ENCODE measurements at places on chromosomes 3 and 15.

GRCh38 chr15:60391722-60392315, 6.0 kb downstream of the ANXA2 start:
- DNase-seq, result peak; percentile 36

GRCh38 chr3:151924753-151925152, 51.3 kb downstream of the SUCNR1 start:
- no peak for DNase-seq

- DNase-seq, result no peak
Observed at GRCh38 chr15:88839146-88839545, 35.9 kb downstream of the ACAN start.

GRCh38 chr3:100834332-100834731, 125.0 kb downstream of the TFG start:
- DNase-seq, result no peak

DNA sequence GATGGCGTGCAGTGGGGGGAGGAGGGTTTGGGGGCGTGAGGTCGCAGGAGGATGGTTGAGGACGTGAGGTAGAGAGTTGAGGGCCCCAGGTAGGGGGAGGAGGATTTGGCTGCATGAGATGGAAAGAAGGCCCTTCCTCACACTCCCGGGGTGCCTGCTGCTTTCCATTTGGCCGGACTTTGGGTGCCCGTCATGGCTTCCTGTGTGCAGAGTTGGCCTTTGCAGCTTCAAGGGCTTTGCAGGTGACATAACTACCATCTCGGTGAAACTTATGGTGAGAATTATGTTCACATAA, 1.7 kb downstream of the MLF1 start:
- DNase-seq, result no peak

- DNase-seq, result no peak
Observed at GRCh38 chr3:39457361-39457760, 10.1 kb upstream of the MOBP start.

DNA sequence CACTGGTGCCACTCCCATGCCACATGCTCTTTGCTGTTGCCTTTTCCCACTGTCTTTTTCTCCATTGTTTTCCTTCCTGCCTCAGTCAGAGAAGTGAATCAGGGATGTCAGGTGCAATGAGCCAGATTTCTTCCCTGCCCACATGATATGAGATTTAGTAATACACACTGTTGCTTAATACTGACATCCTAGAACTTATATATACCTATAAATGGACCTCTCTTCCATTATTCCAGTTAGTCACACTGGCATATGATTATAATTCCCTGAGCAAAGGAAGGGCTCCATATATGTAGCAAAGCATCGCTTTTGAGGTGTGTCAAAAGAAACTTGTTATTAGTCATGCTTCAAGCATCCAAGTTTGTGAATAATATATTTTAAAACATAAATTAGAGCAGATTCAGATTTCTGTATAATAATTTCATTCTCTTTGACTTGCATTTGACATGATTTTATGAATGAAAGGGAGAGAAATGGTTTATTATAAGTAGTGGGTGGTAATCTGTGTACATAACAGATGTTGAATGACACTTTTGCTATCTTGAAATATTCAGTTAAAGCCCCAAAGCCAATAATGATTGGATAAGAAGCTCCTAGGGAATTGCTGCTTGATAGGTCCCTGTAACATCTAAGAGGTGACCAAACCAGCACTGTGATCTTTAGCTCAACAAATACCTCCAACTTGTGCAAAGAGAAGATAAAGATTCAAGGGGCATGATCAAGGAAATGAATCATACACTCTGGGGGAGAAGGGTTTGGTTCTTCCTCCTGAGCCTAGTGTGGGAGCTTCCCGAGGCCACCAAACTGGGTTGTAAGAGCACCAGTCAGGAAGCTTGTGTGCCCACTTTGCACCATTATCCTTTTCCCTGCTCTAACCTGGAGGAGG, 48.6 kb downstream of the CHST2 start:
- DNase-seq, result peak; percentile 70

GRCh38 chr3:58728723-58729122, 62.1 kb upstream of the FAM3D start:
- DNase-seq, result no peak

- peak; percentile 91 for DNase-seq
Observed at GRCh38 chr3:185942907-185943759, 5.3 kb upstream of the TRA2B start.

- DNase-seq, result peak; percentile 84
Observed at GRCh38 chr3:50345586-50346234, at the start of gene ZMYND10. TSS of gene ZMYND10 (minus strand) at chr3:50345732. CDS start at chr3:50345579, 153 bp downstream.

GRCh38 chr3:186386883-186387560, 25.0 kb upstream of the DGKG start:
- DNase-seq, result no peak

DNA sequence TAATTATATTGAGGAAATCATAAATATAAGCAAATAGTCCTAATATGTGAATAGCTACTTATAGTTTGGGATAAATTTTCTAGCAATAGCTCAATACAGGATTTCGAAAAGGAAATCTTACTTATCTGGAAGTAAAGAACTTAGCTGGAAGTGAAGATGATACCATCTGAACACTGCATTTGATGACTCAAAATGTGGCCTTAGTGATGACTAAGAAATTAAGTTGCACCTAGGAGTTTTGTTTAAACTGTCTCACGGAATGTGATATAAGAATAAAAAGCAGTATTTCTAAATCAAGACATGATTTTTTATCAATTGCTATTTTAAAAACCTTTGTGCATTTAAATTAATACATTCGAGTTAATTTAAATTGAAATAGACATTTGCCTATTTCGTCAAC, 91.2 kb downstream of the EOMES start:
- peak; percentile 40 for DNase-seq

GRCh38 chr3:69320871-69321271, 65.0 kb downstream of the FRMD4B start:
- no peak for DNase-seq

GRCh38 chr15:101175401-101175800, 76.4 kb downstream of the CHSY1 start:
- DNase-seq, result no peak

DNA sequence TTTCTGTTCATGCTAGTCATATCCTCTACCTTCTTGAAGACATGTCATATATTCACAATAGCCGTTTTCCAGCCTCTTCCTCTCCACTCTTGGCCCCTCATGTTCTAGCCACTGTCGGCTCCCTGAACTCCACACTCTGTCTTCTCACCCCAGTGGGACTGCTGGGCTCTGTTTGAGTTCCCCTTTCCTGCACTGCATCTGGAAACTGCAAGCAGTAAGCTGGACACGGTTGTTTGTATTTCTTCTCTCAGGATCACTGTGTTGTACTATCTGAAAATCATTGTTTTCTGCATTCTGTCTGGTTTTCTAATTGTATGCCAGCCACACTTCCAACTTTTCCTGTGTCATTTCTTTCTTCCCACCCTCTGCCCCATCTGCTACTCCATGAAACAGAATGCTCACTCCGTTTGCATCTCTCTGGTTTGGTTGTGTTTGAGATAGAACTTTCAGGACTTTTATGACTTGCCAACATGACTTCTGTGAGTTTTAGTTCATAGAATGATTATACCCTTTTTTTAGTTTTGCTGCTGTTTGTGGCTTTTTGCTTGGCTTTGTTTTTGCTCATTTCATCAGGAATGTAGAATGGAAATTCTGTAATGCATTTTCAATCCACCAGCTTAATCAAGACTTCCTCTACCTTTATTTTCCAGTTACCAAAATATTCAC, 192.3 kb downstream of the PLCL2 start:
- no peak for DNase-seq

- DNase-seq, result peak; percentile 81
Observed at GRCh38 chr3:62149962-62150361, 223.4 kb downstream of the FEZF2 start.

DNA sequence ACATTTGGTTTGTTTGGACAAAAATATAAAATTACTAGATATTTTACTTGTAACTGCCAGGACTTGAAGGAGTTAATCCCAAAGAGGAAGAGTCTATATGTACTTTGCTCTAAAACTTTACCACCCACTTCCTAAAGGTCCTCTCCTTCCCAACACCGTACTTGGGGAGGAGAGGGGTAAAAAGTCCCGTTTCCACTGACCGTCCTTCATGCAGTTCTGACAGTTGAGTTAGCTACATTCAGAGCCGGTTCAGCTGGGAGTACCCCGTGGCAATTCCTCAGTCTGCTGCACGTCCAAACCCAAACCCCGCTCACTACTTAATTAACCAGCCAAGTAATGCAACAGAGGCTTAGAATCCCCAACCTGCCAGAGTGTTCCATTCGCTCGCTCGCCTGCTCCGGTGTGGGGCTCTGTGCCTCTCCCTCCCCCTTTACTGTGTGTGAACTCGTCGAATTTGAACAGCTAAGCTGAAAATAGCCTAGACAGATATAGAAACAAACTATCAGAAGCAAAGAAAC, 519.7 kb downstream of the FOXP1 start:
- no peak for DNase-seq

DNA sequence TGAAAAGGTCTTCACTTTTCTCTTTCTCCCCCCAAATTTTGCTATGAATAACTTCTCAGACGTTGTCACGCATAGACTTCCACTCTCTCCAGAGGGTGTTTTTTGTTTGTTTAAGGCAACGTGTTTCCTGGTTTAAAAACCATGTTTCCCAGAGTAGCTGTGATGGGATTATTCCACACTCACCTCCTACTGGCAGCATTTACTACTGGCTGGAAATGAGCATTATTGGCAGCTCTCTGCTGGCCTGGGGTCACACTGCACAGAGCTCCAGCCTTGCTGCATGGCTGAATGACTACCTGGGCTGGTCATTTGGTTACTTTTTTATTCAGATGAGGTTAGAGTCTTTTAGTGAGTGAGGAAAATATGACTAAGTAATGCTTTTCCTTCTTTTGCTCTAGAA, 65.2 kb downstream of the RARB start:
- no peak for DNase-seq

DNA sequence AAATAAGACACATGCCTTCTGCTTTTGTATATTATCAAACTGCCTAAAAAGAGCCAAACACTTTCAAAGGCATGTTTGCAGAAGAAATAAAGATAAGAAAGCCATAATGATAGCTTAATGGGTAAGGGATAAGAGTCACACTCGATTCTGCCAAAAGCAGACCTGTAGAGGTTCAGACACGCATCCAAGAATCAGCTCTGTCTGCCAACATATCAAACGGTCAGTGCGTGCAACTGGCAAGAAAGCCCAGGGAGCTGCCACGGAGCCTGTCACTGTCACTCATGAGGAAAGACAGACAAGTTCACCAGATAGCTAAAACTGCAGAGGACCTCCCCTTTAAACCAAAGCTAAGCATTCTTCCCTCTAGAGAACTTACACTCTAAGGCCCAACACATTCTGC, 23.2 kb downstream of the DCP1A start:
- no peak for DNase-seq

DNA sequence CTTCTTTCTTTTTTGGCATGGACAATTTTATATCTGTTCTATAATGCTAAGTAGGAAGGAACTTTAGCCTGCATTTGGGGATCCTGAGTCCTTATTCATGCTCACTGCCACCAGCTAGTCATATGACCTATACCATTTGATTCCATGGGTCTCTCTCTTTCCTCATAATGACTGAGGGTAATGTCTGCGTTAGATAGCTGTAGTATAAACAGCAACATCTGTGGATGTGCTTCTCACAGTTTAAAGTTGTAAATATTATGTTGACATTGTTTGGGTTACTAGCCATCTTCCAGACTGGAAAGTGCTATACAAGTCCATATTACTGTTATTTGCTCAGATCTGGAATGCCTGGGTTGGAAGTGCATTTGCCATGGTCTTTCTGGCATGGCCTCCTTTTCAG, 274.9 kb upstream of the SEMA6D start:
- DNase-seq, result no peak

DNA sequence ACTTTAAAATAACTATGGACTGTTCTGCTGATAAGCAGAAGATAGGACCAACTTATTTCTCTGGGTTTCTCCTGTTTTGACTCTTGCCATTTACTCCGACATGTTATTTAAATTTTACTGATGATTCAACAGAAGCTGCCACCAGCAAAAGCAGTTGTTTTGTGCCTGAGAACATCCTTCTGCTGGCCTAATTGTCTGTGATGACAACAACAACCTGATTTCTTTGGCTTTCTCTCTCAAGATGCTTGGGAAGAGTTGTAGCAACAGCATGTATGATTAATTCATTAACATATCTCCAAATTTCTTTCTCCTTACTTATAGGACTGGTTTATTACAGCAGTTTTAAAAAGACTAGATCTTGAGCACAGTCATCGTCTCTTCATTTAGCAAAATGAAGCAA, 36.9 kb upstream of the DYNC1LI1 start:
- no peak for DNase-seq

- DNase-seq, result no peak
Observed at GRCh38 chr3:65701516-65701915, 337.2 kb downstream of the MAGI1 start.

GRCh38 chr3:170010498-170010897, 27.3 kb upstream of the GPR160 start:
- no peak for DNase-seq

- no peak for DNase-seq
Observed at GRCh38 chr3:100975714-100976113, 17.5 kb downstream of the ABI3BP start.

- no peak for DNase-seq
Observed at GRCh38 chr3:64593350-64593749, 94.5 kb downstream of the ADAMTS9 start.

- DNase-seq, result peak; percentile 38
Observed at GRCh38 chr3:197428117-197428801, 127.5 kb downstream of the BDH1 start.

DNA sequence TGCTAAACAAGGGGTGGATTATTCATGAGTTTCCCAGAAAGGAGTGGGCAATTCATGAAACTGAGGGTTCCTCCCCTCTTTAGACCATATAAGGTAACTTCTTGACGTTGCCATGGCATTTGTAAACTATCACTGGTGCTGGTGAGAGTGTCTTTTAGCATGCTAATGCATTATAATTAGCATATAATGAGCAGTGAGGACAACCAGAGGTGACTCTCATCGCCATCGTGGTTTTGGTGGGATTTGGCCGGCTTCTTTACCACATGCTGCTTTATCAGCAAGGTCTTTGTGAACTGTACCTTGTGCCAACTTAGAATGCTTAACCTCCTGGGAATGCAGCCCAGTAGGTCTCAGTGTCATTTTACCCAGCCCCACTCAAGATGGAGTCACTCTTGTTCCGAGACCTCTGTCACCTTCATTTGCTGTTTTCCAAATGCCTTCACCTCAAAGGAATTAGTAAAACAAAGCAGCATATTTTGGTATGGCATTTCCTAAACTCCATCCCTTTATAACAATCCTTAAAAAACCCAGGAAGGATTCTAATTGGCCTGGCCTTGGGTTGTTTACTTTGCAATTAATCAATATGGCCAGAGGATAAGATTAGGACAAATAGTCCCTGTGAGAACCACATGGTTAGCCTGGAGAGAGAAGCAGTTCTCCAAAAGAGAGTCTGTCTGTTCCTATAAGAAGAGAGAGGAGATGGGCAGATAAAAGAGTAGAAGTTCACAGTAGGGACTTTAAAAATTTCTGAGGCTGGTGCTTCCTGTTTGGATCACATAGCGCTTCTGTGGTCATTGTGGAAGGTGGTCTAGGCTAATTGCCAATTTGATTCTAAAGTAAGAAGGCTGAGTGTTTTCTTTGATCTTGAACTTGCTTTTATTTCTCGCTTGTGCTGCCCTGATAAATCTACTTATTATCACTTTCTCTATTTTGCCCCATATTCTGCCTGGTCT, 155.2 kb upstream of the EOMES start:
- DNase-seq, result no peak

- no peak for DNase-seq
Observed at GRCh38 chr3:69388241-69388640, 2.4 kb upstream of the FRMD4B start.

GRCh38 chr3:34016925-34017587, 218.6 kb downstream of the PDCD6IP start:
- no peak for DNase-seq

GRCh38 chr3:11384074-11384473, 111.9 kb downstream of the ATG7 start:
- peak; percentile 28 for DNase-seq

Data from foreskin fibroblast (primary cell).